GM04503 (cell line): ENCODE measurements at places on chromosomes 7 and 10.

GRCh38 chr7:5222841-5223411 lies 32.9 kb downstream of the WIPI2 start:
- no peak for DNase-seq

DNA sequence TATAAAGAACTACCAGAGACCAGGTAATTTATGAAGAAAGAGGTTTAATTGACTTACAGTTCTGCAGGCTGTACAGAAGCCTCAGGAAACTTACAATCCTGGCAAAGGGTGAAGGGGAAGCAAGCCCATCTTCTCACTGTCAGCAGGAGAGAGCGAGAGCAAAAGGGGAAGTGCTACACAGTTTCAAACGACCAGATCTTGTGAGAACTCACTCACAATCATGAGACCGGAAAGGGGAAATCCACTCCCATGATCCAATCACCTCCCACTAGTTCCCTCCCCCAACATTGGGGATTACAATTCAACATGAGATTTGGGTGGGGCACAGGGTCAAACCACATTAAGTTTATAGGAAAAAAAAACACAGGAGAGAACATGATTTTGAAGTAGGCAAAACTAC lies 222.1 kb upstream of the SHH start:
- DNase-seq: no peak

DNA sequence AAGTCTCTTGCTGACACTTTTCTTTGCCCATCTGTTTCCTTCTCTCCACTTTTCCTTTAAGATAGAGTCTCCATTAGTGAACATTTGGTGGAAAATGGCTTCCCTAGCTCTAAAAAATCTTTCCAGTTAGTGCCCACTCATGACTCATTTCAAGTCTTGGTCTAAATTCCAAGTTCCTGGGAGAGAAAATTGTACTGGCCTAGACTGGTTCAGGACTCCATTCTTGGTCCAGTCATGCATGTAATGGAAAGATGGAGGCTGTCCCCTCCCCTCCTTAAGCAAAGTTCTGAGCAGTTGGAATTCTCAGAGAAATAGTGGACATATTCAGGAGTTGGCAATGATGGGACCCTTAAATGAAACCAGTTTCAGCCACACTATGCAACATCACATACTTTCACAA lies 3.8 kb upstream of the ALDH18A1 start:
- peak; percentile 40 for DNase-seq

- no peak for DNase-seq
These were observed 80.4 kb upstream of the GARIN1A start for GRCh38 chr7:128591705-128592104.

- peak; percentile 83 for DNase-seq
These were observed 453.5 kb upstream of the SEMA3A start for GRCh38 chr7:84647797-84648757.

GRCh38 chr10:74822521-74823089 lies 3.8 kb upstream of the KAT6B start:
- DNase-seq: peak; percentile 41

- DNase-seq: no peak
These were observed 72.6 kb downstream of the RALA start for GRCh38 chr7:39695852-39696586.

DNA sequence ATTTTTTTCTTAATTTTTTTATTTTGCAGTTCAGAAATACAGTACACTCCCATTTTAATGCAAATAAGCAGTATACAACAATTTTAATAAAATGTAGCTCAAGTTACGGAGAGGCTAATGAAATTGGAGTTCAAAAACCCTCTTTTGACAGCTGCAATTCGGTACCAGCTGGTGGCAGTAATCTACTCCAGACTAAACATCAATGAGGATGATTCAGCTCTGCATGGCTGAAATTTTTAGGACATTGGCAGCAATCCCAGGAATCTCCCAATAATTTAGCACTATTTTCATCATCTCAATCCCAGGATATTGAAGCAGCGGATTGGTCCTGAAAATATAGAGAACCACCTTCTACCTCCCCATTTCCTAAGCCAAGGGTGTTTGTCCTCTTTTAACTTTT lies 278.8 kb downstream of the CACNA2D1 start:
- peak; percentile 61 for DNase-seq

DNA sequence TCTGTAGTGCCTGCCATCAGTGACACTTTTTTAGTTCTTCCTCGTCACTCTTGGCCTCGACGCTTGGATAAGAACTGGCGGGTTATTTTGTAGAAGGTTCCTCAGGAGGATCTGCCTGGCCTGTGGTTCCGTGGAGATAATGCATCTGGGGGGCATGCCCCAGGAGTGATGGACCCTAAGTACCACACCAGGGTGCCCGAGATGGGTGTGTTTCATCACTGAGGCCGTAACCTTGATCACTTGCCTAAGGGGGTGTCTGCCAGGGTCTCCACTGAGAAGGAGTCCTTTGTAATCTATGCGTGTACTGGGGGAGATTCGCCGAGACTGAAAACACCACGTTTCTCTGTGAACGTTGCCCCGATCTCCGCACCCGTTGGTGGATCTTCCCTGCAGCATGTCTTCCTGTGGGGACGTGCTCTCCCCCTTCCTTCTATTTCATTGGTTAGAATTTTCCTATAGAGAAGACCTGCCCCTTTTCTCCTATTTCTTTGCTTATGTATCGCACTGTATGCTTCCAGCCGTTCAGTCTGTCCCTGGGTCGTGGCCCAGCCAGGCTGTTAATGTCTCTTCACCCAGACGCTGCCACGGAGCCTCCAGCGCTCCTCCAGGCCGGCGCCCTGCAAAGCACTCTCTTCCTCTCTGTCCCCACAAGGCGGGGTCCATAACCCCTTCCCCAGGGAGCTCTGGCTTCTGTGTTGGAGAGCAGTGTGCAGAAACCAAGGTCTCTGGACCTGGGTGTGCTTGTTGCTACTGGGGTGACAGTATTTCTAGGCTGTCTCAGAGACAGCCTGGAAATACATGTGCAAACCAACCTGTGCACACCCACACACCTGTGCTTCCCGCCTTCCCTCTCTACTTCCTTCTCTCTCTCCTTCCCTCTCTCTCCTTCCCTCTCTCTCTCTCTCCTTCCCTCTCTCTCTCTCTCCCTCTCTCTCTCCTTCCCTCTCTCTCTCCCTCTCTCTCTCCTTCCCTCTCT lies 14.4 kb upstream of the DPYSL4 start:
- no peak for DNase-seq

DNA sequence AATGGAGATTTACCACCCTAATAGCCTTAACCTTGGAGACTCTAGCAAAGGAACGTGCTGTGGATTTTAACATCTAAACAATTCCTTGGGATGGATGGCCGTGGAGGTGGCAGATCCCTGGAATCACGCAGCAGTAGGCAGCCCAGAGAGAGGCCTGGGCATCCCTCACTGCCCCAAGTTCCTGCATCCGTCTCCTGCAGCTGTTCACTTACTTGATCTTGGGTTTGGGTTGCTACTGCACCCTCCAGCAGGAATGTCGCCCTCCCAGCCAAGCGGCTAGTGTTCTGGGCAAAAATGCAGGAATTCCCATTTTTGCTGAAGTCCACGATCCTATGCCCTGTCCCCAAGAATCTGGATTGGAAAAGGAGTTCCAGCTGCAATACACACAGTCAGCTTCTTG lies 166.7 kb upstream of the SH2B2 start:
- no peak for DNase-seq

DNA sequence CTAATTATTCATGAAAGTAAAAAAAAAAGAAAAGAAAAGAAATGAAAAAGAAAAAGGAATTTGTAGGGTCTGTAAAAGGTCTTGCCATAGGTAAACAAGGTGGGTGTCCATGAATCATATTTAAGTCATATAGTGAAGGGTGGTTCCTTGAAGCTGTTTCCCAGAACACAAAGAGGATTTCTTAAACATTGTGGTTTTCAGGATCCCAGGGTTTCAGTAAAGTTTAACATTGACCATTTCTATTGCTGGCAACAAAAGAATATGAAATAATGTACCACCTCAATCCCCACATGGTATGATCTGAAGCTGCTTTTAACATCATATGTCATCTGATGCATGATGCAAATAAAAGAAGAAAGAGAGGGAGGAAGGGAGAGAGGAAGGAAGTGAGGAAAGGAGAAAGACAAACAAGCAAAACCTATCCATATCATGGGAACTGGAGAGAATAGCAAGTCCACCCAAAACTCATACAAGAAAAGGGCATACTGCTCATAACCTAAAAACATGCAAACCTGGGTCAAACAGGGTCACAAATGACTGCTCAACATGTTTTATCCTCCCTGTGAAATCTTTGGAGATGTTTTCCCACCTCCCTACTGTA lies 663.5 kb downstream of the SORCS1 start:
- no peak for DNase-seq

GRCh38 chr10:10665750-10666149 lies 351.9 kb upstream of the CELF2 start:
- no peak for DNase-seq

- DNase-seq: no peak
These were observed 151.0 kb downstream of the NRF1 start for GRCh38 chr7:129762387-129762969.

GRCh38 chr10:99520040-99520846 lies 12.5 kb upstream of the NKX2-3 start:
- no peak for DNase-seq

- DNase-seq: no peak
These were observed 13.5 kb downstream of the GCC1 start for GRCh38 chr7:127571741-127572505.

GRCh38 chr10:98269435-98269912 lies 1.5 kb upstream of the LOXL4 start:
- DNase-seq: peak; percentile 60

DNA sequence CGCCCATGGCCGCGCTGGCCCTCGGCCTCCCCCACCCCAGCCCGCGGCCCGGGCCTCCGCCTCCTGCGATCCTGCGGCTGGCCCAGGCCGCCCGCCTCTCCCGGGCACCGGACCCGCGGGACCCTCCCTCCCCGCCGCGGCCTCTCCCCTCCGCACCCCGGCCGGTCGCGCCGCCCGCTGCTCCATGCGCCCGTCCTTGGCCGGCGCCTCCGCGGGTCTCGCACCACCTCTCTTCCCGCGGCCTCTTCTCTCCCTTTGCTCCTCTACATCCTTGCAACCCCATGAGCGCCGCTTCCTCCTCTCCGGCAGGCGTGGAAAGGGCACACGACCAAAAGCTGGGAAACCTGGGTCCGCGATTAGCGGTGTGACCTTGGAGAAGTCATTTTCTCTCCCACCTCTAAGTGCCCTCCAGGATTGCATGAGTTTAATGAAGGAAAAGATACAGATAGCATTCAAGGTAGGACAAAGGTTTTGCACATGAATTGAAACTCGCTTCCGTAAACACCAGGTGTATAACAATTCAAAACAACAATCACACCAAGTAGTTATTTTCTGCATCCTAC lies 448 bp upstream of the SRPK2 start:
- DNase-seq: no peak

GRCh38 chr10:33335551-33335800 lies 1.0 kb upstream of the NRP1 start:
- DNase-seq: no peak

DNA sequence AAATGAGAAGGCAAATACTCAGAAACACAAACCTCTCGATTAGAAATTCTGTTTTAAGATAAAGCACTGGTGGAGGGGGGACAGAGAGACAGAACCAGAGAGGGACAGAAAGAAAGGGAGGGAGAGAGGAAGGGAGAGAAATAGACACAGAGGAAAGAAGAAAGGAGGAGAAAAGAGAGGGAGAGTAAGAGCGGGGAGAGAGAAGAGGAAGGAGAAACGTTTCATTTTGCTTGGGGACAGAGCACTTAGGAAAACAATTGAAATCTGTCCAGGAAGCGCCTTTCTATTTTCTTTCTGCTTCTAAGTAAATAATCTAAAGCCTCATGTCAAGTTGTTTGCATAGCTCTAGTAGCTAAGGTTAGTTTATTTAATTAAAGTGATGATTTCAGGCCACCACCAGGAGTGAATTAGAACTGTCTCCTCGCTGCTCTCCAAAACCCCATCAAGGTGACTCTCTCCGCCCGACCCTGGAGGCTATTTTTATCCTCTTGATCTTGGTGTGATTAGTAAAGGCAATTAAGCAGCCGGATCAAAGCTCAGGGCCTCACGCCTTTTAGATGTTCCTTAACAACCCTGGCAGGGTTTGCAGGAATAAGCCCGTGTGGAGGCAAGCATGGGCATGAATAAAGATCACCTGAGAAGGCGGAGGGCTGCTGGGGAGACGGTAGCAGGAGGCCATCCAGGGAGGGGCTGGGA lies 73.4 kb upstream of the INSIG1 start:
- no peak for DNase-seq

DNA sequence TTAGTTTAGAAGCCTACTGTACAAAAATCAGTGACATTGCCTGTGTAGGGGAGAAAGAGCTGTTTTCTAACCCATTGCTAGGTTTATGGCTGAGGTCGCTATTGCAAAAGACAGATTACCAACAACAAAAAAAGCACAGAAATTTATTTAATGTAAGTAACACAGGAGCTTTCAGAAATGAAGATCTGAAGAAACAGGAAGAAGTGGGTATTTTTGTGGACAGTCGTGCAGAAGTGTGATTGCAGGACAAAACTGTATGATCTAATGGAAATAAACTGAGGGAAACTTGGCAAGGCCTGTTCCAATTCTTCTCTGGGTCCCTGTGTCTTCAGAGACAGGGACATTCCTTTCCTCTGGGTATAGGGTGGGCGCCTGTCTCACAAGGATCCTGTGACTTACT lies 87.4 kb downstream of the APBB1IP start:
- no peak for DNase-seq
